ENCODE measurements at places on chromosomes 12 and 14. TPM values are rescaled to one million over a fixed set of nuclear protein-coding genes. Genes with fewer than 3 reads are reported as not detected.

Gene CACNA1C
- total RNA-seq = 16.3 TPM

Gene LYZ
- total RNA-seq = 104 TPM

Gene C14orf180
- total RNA-seq = 0.49 TPM

Gene GABARAPL1
- total RNA-seq = 84.7 TPM

Gene TAS2R30
- total RNA-seq = 37.2 TPM

Gene KRT5
- total RNA-seq = 182 TPM

Gene NXPH4
- 23.4 TPM for total RNA-seq

Gene TIGAR
- 3.8 TPM for total RNA-seq

Gene HOXC9
- total RNA-seq = not detected

Gene COL2A1
- total RNA-seq = 150 TPM

Gene TAS2R46
- 15.8 TPM for total RNA-seq

Gene GDF3
- not detected for total RNA-seq

Gene CCDC196
- not detected for total RNA-seq

Gene FAM181A
- total RNA-seq = not detected

Gene TBC1D30
- 17.1 TPM for total RNA-seq

Gene SPIC
- not detected for total RNA-seq

Gene CCDC175
- total RNA-seq = 8.6 TPM

Gene STK38L
- 57.7 TPM for total RNA-seq

Gene AQP5
- total RNA-seq = 82.5 TPM

Gene FBLN5
- total RNA-seq = 69.1 TPM

Gene ADAM20
- 4.0 TPM for total RNA-seq

Gene MGP
- total RNA-seq = 186 TPM

Gene CDKN1B
- total RNA-seq = 165 TPM

Gene CLEC2A
- total RNA-seq = 1.1 TPM

Gene C1R
- total RNA-seq = 94.5 TPM

Gene RNASE1
- 65.1 TPM for total RNA-seq

Gene GLIPR1L2
- total RNA-seq = 4.5 TPM

Gene HCAR1
- total RNA-seq = 0.99 TPM

Gene AKAP6
- 74.4 TPM for total RNA-seq

Gene ACOT6
- not detected for total RNA-seq

Gene GAPDH
- total RNA-seq = 2,517 TPM

Gene CLEC1B
- total RNA-seq = 1.5 TPM

Gene TMCC3
- total RNA-seq = 10.1 TPM

Gene FAR2
- total RNA-seq = 14.7 TPM

Gene GLS2
- 4.1 TPM for total RNA-seq

Measured in camera-type eye (tissue), 1 donor.